ENCODE measurements at places on chromosomes 1 and 21.

- peak; percentile 31 for DNase-seq
These were observed 10.6 kb downstream of the GBP5 start for GRCh38 chr1:89261926-89262515.

DNA sequence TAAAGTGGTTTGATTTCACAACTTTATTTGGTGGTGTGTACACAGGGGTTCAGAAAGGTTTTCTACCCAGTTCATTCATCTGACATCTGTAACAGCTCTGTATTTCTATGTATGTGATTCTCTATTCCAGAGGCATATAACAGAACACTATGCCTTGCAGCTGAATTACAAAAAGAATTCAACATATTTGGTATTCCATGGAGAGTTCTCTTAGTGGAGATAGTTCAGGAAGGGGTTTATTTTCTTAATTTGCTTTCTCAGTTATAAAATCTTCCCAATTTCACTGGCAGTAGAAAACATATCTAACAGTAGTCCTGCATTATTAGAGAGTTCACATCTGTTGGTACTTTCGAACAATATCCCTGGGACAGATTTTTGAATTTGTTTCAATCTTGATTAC is 207.9 kb upstream of the LYPLAL1 start:
- DNase-seq: no peak

DNA sequence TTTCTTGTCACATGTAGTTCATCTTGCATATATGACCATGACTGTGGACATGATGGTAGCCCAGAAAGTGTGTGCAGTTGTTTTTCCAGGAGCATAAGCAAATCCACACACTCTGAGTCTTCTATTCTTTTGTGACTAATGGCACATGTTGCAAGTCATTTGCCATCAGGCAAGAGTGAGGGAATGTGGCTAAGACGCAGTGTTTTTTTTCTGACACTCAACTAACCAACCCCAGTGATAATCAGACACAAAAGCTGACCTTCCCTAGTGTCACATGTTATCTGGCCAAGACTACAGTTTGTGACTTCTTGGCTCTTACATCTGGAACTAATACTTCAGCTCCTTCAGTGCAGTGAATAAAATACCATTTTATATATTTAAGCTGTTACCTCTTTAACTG is 108.8 kb downstream of the ITSN1 start:
- DNase-seq: peak; percentile 60

- no peak for DNase-seq
These were observed 3881.0 kb downstream of the SRGAP2C start for GRCh38 chr1:125065821-125066180.

- no peak for DNase-seq
These were observed 237.6 kb upstream of the DUSP10 start for GRCh38 chr1:221979444-221980032.

DNA sequence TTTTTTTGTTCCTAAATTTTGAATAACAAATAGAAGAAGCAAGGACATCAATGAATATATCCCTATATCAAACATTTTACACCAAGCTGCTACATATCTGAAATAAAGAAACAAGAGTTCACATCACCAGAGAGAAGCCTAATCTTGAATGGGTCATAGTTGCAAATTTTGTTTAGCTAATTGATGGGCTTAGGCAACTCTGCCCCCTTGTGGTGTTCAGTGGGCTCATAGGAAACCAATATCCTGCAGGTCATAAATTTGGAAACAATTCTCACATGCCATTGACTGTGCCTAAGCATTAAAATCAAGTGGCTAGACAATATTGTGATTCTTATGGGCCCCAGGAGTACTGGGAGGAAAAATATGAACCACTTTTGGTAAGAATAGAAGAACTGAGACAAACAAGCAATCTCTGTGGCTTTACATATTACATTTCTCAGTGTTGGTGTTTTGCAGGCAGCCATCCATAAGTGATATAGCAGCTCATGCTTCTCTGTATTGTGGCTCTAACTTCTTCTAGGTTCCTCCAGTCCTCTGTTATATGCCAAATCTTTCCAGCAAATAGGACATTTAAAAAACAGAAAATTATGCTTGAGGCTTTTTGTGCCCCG is 1262.8 kb upstream of the PRMT6 start:
- peak; percentile 24 for DNase-seq

DNA sequence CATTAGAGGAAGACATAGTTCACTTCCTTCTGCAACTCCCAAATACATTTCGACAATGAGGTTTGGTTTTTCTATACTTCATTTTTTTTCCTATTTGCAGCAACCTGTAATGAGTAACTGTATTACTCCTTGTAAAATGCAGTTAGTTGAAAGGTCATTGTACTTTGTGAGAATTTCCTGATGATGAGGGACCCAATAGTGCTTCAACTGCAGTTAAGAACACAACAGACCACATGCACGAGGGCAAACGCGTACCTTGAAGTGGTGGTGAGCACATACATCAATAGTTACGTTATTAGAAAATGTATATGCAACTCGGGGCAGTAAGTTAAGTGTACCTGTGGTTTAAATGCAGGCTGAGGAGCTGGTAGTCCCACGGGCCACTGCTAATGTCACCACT is 171.8 kb downstream of the GABPA start:
- no peak for DNase-seq

GRCh38 chr1:16386454-16387113 is 19.5 kb downstream of the SZRD1 start:
- peak; percentile 81 for DNase-seq

DNA sequence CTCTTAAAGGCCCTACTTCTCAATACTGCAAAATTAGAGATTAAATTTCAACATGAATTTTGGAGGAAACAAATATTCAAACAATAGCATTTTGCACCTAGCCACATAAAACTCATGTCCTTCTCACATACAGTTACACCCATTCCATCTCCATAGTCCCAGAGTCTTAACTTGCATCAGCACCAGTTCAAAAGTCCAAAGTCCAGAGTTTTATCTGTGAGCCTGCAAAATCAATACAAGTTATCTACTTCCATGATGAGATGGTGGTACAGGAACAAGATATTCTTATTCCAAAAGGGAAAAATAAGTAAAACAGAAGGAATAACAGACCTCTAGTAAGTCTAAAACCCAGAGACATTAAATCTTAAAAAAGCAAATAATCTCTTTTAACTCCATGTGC is 686.0 kb upstream of the ADGRL4 start:
- no peak for DNase-seq

DNA sequence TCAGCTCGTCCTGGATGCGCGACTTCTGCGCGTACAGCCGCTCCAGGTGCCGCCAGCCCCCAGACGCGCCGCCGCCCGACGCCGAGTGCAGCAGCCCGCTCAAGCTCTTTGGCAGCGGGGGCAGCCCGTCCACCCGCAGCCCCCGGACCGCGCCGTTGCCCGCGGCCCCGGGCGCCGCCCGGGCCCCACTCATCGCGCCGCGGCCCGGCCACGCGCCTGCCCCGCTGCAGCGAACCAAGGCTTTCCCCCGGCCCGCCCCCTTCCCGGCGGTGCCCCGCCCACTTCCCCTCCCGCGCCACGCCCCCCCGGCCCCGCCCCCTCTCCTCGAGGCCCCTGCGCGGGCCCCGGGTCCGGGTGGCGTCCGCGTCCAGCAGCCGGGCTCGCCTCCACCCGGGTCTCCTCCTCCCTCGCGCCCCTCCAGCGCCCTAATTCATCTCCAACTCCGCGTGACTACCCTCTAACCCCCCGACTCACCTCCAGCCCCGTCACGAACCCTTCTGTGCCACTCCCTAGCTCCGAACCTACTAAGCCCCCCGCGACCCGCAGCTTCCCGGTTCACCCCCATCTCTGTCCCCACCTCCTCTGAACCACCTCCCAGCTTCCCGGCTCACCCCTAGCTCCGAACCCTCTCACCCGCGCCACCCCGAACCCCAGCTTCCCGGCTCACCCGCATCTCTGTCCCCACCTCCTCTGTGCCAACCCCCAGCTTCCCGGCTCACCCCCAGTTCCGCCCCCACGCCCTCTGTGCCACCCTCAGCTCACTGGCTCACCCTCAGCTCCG is at the start of gene FAM89A:
TSS of gene FAM89A (minus strand) at position 236 of the 781 bp plus-strand sequence. CDS start at position 193, 43 bp downstream.
- peak; percentile 48 for DNase-seq

- peak; percentile 28 for DNase-seq
These were observed 155.4 kb downstream of the PGBD5 start for GRCh38 chr1:230270559-230271281.

DNA sequence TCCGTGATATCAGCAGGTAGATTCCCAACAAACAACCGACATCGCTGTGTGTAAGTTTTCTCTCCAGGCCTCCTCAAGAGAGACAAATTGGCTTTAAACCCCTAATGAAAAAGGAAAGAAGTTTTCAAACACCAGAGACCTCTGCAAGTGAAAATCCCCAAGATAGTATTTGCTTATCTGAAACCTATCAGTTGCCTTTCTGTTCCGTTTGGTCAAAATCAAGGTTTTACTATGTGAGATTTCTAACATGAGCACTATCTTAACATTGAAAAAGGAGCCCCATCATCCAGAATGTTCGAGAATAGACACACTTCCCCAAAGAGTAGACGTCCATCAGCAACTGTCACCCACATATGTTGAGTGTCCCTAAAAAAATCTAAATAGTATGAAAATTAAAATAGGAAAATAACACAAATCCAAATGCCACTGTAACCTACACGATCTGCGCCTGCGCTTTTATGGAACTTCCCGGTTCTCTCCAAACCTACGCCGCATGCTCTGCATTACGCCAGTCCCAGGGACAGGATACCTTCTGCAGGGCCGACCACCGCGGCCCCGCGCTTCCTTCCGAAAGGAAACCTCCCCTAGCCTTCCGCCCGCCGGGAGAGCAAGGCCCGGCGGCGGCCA is 1.4 kb downstream of the SFPQ start:
- DNase-seq: no peak

DNA sequence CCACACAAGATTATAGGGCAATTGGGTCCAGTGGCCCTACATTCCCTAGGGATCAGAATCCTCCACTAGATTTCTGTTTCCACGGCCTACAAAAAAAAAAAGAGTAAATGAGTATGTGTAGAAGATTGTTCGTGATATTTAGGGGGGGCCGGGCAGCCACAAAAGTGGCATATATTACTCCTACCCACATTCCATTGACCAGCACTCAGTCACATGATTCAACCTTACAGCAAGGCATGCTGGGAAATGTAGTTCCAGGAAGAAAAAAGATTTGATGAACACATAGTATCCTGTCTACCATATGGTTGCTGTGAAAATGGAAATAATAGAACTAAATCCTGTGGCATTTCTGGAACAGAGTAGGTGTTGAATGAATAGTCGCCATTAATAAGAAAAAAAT is 43.4 kb upstream of the GJB5 start:
- DNase-seq: no peak

GRCh38 chr1:63124666-63125191 is 197.6 kb upstream of the FOXD3 start:
- peak; percentile 86 for DNase-seq

DNA sequence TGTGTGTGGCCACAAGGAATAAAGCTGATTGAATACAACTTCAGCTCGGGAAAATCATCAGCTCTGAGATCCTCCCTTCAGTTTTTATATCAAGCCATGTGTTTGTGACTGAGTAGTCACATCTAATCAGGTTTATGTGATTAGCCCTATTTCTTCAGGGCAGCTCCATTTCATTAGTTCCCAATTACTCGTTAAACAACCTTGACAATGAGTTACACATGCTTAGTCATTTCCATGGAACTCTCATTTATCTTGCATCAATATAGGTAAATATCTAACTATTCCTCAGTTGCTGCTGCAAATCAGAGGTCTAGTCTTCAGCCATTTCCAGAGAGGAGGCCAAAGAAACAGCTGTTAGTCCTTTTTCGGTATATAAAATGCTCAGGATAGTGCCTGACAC is 16.3 kb downstream of the CRB1 start:
- DNase-seq: no peak

DNA sequence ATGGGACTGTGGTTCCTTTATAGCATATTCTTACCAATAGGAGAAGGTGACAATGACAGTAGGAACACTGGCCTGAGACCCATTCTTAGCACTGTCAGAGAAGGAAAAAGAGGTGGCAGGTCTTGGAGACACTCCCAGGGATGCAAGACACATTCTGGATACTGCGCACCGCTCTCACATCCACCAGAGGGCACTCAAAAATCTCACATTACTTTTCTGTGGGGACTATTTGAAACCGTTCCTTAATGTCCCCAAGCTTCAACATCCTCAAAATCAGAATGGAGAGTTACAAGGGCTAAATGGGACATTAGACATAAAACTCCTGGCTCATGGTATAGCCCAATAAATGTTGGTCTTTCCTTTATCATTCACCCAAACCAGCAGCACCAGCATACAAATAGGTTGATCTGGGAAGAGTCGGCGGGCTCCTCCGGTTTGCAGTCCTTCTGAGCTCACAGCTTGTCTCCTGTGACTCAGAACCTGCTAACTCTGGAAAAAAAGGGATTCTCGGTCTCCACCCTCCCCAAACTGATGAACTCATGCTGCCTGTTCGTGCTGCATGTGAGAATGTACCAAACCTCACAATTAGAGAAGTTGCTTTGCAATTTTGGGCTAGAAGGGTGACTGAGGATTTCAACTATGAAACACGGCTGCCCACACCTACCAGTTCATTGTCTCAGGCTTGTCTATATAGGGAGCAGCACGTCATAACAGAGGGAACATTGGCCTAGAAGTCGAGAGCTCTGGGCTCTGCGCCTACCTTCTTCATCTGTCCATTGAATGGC is 40.2 kb downstream of the IL12RB2 start:
- DNase-seq: peak; percentile 75

GRCh38 chr1:215523128-215523861 is 43.8 kb upstream of the KCTD3 start:
- peak; percentile 37 for DNase-seq

DNA sequence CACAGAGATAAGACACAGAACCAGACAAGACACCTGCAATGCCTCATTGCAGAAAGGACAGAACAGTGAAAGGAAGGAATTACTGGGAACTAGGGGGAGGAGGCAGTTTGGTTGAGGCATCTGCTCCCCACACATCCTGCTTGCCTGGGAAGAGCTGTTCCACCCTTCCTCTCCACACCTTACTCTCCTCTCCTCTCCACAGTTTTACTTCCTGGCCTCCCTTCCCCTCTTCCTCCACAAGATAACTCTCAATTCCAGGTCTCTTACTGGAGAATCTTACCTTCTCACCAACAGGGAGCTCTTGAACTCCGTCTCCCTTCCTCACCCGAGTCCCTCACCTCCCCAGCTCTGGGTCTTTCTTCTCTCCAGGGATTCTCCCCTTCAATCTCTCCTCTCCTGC is 2.1 kb downstream of the ELOVL1 start:
- DNase-seq: no peak

DNA sequence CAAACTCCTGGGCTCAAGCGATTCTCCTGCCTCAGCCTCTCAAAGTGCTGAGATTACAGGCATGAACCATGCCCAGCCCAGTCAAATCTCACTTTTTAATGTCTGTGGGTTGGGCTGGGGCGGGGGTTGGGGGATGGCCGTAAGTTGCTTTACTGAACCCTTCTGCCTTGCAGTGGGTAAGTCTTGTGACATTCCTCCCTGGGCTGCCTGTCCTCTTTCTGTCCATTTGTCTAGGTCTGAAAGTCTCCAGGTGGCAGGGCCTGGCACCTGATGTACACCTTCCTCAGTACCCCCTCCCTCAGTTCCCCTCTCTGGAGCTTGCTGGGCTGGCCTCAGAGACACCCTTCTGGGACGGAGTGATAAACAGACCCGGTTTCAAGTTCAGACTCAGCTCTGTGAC is 13.3 kb downstream of the ZNF362 start:
- no peak for DNase-seq

DNA sequence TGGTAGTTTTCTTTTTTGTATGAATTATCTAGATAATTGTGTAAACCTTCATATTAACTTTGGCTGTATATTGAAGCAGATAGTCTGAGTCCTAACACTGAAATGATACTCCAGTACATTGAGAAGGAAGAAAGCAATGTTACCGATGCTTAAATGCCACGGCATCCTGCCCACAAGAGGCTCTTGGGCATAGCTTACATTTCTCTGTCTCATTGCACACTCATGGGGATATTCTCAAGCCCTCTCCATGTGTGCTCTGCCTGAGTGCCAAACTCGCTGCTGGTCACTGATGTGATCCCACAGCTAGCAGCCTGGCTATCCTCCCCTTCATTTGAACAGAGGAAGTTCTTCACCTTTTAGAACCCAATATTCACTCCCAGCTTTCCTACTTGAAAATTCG is 179.4 kb downstream of the TGFB2 start:
- DNase-seq: peak; percentile 68

All from EH (cell line).